Esophagus squamous epithelium (tissue), 5 donors: ENCODE measurements at places on chromosomes 7 and 10.

- DNase-seq, result no peak
- H3K36me3 ChIP-seq, result no peaks in the 10 kb centered on the region
- H3K27me3 ChIP-seq, result no peaks in the 10 kb centered on the region
- H3K4me3 ChIP-seq, result no peak overlapping the region
- H3K4me1 ChIP-seq, result no peaks in the 10 kb centered on the region
These were observed 81.8 kb downstream of the PTPN20 start for GRCh38 chr10:46992803-46993561.

DNA sequence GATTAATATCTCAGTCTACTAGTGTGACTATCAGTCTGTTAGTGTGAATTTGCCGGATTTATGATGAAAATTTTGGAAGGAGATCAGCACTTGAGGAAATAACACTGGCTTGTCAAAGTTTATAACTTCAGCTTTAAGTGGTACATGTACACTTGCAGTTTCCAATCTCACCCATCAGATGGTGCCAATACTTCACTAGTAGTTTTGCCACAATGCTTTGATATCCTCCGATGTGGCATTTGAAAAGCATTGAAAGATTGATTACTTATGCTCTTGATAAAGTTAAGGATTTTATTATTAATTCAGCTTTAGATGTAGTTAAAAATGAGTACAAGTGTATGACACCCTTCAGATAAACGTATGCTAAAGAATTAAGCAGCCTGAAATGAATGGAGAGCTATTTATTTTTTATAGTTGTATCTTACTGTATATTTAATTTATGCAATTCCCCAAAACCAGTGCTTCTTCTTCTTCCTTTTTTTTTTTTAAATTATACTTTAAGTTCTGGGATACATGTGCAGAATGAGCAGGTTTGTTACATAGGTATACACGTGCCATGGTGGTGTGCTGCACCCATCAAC lies 98.2 kb downstream of the ANLN start:
- H3K27me3 ChIP-seq, result no peaks in the 10 kb centered on the region
- no peak overlapping the region for H3K27ac ChIP-seq
- no peaks in the 10 kb centered on the region for H3K4me1 ChIP-seq
- no peaks in the 10 kb centered on the region for H3K36me3 ChIP-seq
- no peak for DNase-seq

DNA sequence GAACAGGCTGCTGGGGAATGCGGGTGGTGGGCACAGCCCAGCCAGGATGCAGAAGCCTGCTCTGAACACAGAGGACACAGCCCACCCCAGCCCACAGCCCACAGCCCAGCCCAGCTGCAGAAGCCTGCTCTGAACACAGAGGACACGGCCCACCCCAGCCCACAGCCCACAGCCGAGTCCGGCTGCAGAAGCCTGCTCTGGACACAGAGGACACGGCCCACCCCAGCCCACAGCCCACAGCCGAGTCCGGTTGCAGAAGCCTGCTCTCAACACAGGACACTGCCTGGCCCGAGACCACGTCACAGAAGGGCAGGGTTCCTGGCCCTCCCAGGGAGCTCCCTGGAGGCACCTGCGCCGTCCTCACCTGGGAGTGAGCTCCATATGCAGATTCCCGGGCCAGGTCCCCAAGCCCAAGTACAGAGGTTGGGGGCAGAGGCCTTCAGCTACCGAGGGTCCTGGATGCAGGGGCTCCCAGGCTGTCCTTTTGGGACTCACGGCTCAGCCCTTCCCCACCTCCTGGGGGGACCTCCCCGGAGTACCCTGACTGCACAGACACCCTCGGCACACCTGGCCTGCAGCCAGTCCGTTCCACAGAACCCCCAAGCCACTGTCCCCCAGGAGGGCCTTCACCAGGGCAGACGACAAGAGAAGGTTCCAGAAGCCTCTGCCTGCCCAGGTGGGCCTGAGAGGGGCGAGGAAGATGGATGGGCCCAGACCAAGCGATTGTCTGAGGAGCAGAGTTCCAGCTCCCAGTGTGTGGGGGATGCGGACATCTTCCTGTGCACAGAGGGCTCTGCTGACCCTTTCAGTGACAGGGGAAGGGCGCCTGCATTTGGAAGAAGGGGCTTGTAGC lies 23.7 kb upstream of the FOXL3 start:
- H3K36me3 ChIP-seq, result peaks cover under 1% of the 10 kb centered on the region
- H3K4me3 ChIP-seq, result no peak overlapping the region
- no peak for DNase-seq
- H3K27me3 ChIP-seq, result peaks cover 26% of the 10 kb centered on the region

GRCh38 chr7:142471820-142472219 lies 214.0 kb upstream of the PRSS58 start:
- no peaks in the 10 kb centered on the region for H3K27me3 ChIP-seq
- H3K4me3 ChIP-seq, result no peak overlapping the region
- DNase-seq, result no peak
- H3K36me3 ChIP-seq, result no peaks in the 10 kb centered on the region
- no peaks in the 10 kb centered on the region for H3K4me1 ChIP-seq
- no peak overlapping the region for H3K27ac ChIP-seq

DNA sequence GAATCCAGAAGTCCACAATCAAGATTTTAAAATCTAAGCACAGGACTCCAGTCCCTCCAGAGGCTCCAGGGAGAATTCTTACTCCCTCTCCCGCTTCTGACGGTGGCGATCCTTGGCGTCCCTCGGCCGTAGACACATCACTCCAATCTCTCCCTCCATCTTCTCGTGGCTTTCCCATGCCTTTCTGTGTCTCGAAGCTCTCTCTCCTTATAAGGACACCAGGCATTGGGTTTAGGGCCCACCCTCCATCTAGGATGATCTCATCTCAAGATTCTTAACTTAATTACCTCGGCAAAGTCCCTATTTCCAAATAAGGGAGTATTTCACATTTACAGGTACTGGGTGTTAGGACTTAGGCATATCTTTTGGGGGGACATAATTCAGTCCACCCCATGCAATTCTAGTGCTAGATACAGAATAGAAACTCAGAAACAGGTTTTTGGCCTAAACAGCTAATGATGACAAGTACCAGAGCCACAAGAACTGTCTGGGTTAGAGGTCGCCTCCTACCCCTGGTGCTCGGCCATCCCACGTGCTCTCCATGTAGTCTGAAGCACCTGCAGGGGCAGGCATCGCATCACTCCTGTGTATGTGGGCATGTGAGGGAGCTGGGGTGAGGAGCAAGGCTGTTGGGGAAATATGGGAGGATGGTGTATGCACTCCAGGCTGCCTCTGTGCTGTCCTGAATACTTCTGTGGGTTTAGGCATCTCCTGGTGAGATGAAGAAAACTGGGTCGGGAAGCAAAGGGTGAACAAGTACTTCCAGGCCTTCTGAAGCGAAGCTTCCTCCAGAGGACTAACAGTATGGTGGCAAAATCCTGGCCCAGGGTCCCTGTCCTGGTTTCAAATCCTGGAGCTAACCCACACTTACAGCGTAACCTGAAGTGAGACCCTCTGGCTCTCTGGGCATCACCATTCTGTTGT lies 298.3 kb upstream of the ZMIZ1 start:
- no peak for DNase-seq
- H3K27me3 ChIP-seq, result no peaks in the 10 kb centered on the region
- H3K27ac ChIP-seq, result no peak overlapping the region
- H3K4me3 ChIP-seq, result no peak overlapping the region

GRCh38 chr7:23654508-23654907 lies 25.5 kb upstream of the FAM221A start:
- no peak for DNase-seq
- no peaks in the 10 kb centered on the region for H3K27me3 ChIP-seq
- H3K27ac ChIP-seq, result no peak overlapping the region
- H3K36me3 ChIP-seq, result no peaks in the 10 kb centered on the region
- no peaks in the 10 kb centered on the region for H3K4me1 ChIP-seq

DNA sequence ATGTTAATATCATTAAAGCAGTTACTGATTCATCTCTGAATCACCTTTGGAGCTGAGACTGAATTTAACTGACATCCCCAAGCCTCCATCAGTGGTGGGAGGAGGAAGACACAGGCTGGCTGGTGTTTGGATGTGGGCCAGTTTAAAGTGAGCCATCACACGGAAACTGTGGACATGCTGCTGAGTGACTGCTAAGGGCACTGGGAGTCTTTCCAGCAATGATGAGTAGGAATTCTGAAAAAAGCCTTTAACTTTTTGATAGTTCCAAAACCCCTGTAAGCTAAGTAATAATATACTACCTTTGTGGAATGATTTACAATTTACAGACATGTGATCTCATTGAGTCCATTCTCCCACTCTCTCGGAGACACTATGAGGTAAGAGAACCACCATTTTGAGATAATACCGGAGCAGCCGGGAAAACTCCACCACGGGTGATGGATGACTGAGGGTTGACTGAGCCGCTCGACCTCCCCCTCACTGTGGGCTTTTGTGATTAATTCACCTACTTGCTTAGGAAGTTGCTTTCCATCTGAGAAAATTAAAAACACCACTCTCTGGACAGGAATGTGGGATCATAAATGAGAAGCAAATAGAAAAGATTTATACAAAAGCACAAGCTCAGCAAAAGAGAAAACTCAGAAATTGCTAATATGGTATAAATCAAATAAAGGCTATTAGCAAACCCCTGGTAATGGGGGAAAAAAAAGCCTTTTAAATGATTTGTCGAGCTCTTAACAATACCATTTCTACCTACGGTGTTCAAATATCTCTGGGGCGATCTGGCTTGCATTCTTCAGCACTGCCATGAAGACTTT lies 194.8 kb downstream of the FANK1 start:
- H3K27me3 ChIP-seq, result no peaks in the 10 kb centered on the region
- H3K27ac ChIP-seq, result no peak overlapping the region
- H3K4me3 ChIP-seq, result no peak overlapping the region
- no peaks in the 10 kb centered on the region for H3K36me3 ChIP-seq

DNA sequence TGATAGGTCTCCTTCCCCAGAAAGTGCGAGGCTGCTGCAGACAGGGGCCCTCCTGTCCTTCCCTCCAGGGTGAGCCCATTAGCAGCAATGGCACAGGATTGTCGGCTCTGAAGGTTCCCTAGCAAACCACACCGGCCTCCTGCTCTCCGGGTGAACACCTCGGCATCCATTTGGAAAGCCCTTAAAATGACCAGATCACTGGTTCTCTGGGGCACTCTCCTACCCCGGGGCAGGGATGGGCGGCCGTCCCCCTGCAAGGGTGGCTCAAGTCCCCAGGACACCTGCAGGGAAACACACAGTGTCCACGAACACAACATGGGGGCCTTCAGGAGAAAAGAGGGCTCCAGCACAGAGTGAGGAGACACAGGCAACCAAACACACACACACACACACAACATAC lies 459.1 kb downstream of the PTPRN2 start:
- H3K4me1 ChIP-seq, result no peaks in the 10 kb centered on the region
- H3K4me3 ChIP-seq, result no peak overlapping the region
- H3K27me3 ChIP-seq, result no peaks in the 10 kb centered on the region
- no peak overlapping the region for H3K27ac ChIP-seq
- DNase-seq, result no peak
- H3K36me3 ChIP-seq, result no peaks in the 10 kb centered on the region

- no peaks in the 10 kb centered on the region for H3K4me1 ChIP-seq
- H3K27me3 ChIP-seq, result no peaks in the 10 kb centered on the region
- no peak overlapping the region for H3K27ac ChIP-seq
- H3K36me3 ChIP-seq, result no peaks in the 10 kb centered on the region
- no peak for DNase-seq
- H3K4me3 ChIP-seq, result no peak overlapping the region
These were observed 80.1 kb upstream of the FAM204A start for GRCh38 chr10:118422241-118422640.

- H3K27ac ChIP-seq, result no peak overlapping the region
- H3K36me3 ChIP-seq, result no peaks in the 10 kb centered on the region
- H3K27me3 ChIP-seq, result peaks cover 14% of the 10 kb centered on the region
- no peak overlapping the region for H3K4me3 ChIP-seq
- DNase-seq, result no peak
- no peaks in the 10 kb centered on the region for H3K4me1 ChIP-seq
These were observed 5.9 kb upstream of the ITGA8 start for GRCh38 chr10:15725603-15726002.

DNA sequence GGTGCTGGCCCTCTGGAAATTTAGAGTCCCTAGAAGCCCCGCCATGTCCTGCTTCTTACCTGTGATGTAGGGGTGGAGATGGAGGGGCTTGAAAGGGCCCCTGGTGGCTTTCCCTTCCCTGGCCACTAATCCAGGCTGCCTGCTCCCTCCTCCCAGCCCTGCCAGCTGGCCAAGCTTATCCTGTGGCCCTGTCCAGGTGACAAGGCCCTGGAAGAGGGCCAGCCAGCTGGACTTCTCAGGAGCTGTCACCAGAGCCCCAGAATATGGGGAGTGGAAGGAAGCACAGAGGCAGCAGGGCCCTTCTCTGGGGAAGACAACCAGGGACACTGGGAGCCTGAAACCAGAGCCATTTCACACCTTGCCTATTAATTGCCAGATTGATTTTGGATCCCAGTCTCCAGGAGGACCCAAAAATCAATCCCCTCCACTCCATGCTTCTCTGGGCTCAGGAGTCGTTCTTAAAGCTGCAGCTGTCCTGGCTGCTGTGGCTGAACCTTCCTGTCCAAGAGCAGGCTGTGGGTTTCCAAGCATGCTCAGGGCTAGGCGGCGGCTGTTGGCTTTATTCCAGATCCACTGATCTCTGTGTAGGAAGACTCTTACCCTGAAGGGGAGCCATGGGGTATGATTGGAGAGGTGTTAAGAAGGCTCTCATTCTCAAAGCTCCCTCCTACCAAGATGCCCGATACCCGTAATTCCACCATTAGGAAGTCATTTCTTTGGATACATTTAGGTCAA lies 52.6 kb upstream of the PCBD1 start:
- no peak for DNase-seq
- H3K4me1 ChIP-seq, result peaks cover 4% of the 10 kb centered on the region
- no peak overlapping the region for H3K27ac ChIP-seq

DNA sequence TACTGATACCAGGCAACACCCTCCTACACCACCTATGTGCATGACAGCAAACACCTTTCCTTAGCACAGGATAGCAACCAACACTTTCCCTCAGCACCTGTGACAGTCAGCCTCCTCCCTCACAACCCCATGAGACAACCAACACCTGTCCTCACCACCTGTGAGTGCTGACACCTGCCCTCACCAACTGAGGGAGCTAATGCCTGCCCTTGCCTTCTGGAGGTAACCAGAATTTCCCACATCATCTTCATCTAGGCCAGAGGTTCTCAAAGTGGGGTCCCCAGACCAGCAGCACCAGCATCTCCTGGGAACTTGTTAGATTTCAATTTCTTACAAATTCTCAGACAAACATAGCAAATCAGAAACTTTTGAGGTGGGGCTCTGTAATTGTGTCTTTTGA lies 112.5 kb downstream of the GRID1 start:
- no peak for DNase-seq
- H3K4me3 ChIP-seq, result no peak overlapping the region
- no peaks in the 10 kb centered on the region for H3K36me3 ChIP-seq
- no peaks in the 10 kb centered on the region for H3K4me1 ChIP-seq

GRCh38 chr10:100939763-100940344 lies 27.1 kb downstream of the SLF2 start:
- no peak for DNase-seq
- H3K4me1 ChIP-seq, result no peaks in the 10 kb centered on the region
- no peak overlapping the region for H3K4me3 ChIP-seq
- peaks cover 100% of the 10 kb centered on the region for H3K36me3 ChIP-seq
